ENCODE measurements at places on chromosomes 3 and 15. TPM values are rescaled to one million over a fixed set of nuclear protein-coding genes. Genes with fewer than 3 reads are reported as not detected.

GRCh38 chr3:49619649-49620048, 54.5 kb upstream of the APEH start:
- DNase-seq: no peak
- H3K36me3 ChIP-seq: no peaks in the 10 kb centered on the region
- no peak overlapping the region for H3K27ac ChIP-seq
- peaks cover 11% of the 10 kb centered on the region for H3K27me3 ChIP-seq
- H3K4me1 ChIP-seq: no peaks in the 10 kb centered on the region

DNA sequence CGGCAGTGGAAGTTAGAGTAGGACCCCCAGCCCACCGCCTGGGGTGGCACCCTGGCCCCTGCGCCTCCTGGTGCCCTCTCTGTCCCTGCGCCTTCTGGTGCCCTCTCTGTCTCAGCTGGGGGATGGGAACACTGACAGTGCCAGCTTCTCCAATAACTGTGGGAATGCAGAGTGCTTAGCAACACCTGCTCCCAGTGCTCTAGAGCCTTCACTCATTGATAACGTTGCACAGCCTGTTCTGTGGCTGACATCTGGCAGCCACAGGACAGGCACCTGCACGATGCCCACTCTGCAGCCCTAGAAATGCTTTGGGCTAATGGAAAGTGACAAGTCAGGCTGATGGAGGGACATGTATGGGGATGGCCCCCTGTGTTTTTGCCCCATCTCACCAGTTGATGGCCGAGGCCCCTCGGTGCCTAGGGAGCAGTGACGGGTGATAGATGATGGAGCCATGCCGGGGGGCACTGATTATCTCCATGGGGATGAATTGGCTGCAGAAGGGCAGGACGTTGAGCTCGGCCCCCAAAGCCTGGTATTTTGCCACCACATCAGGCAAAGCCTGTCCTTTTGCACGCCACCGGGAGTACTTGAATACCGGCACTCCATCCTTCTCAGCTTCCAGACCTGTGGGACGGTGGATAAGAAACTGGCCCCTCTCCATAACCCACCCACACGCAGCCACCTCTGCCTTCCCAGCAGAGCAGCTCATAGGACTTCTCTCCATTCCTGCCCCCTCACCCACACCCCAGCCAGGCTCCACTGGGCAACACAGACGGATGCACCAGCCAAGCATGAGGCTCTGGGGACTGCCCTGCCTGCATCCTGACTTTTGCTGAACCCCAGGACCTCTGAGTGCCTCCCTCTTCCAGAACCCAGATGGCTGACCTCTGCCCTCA, 22.1 kb downstream of the ALDH1L1 start:
- H3K4me1 ChIP-seq: no peaks in the 10 kb centered on the region
- peaks cover 11% of the 10 kb centered on the region for H3K27me3 ChIP-seq
- DNase-seq: no peak
- no peaks in the 10 kb centered on the region for H3K36me3 ChIP-seq

- no peak overlapping the region for H3K4me3 ChIP-seq
- peaks cover 2% of the 10 kb centered on the region for H3K27me3 ChIP-seq
- no peak for DNase-seq
- H3K27ac ChIP-seq: no peak overlapping the region
These were observed 23.0 kb upstream of the CLDN1 start for GRCh38 chr3:190345027-190345821.

HES1 gene
- total RNA-seq: 2.7 TPM

SLC25A38 gene
- 35.1 TPM for total RNA-seq

- DNase-seq: no peak
- no peak overlapping the region for H3K4me3 ChIP-seq
- H3K4me1 ChIP-seq: no peaks in the 10 kb centered on the region
- H3K36me3 ChIP-seq: no peaks in the 10 kb centered on the region
- H3K27ac ChIP-seq: no peak overlapping the region
These were observed 4.0 kb downstream of the OR5H14 start for GRCh38 chr3:98151241-98151640.

SYNM gene
- total RNA-seq: 0.08 TPM

- no peaks in the 10 kb centered on the region for H3K4me1 ChIP-seq
- peaks cover 28% of the 10 kb centered on the region for H3K36me3 ChIP-seq
- H3K4me3 ChIP-seq: no peak overlapping the region
- DNase-seq: no peak
- H3K27me3 ChIP-seq: no peaks in the 10 kb centered on the region
- H3K27ac ChIP-seq: no peak overlapping the region
These were observed 49.3 kb downstream of the TMOD3 start for GRCh38 chr15:51878446-51879386.

GRCh38 chr3:111076732-111077131, 5.1 kb downstream of the NECTIN3 start:
- H3K27me3 ChIP-seq: peaks cover 46% of the 10 kb centered on the region
- no peak for DNase-seq
- no peak overlapping the region for H3K27ac ChIP-seq
- no peaks in the 10 kb centered on the region for H3K36me3 ChIP-seq
- no peak overlapping the region for H3K4me3 ChIP-seq

DNA sequence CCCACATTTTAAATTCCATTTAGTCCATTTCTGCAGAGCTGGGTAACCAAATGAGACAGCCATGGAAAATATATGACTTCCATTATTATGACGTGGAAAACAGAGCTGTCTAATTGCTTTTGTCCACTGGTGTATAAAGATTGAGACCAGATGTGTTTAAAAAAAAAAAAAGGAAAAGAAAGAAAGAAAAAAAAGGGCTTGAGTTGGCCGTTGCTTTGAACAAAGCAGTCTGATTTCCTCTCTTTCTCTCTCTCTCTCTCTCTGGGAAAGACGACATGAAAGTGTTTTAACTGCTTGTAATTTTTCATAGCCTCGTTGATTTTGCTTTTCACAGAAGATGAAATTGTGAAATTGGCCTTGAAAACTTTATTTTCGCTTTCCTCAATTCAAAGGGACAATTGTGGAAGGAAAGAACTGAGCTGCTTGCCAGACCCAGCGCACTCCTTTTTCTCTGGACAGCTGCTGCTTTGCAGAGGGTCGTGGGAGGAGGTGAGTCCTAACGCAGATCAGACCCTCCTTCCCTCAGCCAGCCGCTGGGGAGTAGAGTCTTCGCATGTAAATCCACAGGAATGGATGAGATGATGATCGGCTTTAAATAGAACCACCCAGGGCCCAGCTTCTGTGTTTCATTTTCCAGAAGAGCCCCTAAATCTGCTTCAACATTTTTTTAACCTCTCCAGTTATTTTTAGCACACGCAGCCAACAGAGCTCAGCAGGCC, 42.8 kb upstream of the UBE2E1 start:
- no peak overlapping the region for H3K4me3 ChIP-seq
- DNase-seq: no peak
- no peaks in the 10 kb centered on the region for H3K36me3 ChIP-seq
- H3K27ac ChIP-seq: no peak overlapping the region

- H3K36me3 ChIP-seq: no peaks in the 10 kb centered on the region
- H3K4me3 ChIP-seq: no peak overlapping the region
- H3K27ac ChIP-seq: no peak overlapping the region
- no peaks in the 10 kb centered on the region for H3K4me1 ChIP-seq
These were observed 77.3 kb upstream of the PHLDB2 start for GRCh38 chr3:111781561-111782446.

GRCh38 chr3:58073301-58074108, 65.3 kb downstream of the FLNB start:
- H3K27me3 ChIP-seq: no peaks in the 10 kb centered on the region
- no peak overlapping the region for H3K4me3 ChIP-seq
- DNase-seq: no peak

PLCH1 gene
- total RNA-seq: 0.37 TPM

RBP2 gene
- not detected for total RNA-seq

DNA sequence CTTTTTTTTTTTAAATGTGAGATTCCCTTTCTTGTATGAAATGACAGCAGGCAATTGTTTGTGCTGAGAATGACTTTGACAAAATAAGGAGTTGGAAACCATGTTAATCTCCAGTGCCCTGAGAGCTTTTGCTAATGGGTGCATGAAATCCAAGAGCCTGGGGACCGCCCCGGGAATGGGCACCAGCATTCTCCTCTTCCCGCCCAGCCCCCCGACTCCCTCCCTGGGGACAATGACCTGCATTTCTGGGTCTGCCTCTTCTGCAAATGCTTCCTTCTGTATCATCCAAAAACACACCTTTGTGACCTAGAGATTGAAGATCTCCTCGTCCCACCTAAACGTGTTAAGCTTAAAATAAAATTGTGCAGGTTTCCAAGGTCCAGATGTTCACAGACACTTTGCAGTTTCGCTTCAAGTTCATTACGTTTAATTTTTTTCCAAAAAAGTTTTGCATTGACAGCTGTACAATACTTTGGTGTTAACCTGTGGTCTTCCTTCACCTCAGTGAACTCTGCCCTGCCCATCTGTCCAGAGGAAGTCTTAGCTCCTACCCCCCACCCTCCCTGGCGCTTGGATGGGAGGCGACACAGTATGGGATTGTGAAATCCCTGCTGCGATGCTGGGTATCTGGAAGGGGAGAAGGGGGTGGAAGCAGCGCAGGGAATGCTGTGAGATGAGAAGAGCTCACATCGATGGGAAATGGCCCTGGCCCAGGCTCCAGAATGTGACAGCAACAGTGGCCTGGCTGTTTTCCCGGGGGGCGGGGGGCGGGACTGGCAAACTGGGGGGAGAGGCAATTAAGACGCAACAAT, 50.1 kb downstream of the TLE3 start:
- H3K27me3 ChIP-seq: no peaks in the 10 kb centered on the region
- peaks cover 28% of the 10 kb centered on the region for H3K36me3 ChIP-seq
- H3K4me3 ChIP-seq: no peak overlapping the region
- H3K27ac ChIP-seq: no peak overlapping the region
- H3K4me1 ChIP-seq: no peaks in the 10 kb centered on the region

DNA sequence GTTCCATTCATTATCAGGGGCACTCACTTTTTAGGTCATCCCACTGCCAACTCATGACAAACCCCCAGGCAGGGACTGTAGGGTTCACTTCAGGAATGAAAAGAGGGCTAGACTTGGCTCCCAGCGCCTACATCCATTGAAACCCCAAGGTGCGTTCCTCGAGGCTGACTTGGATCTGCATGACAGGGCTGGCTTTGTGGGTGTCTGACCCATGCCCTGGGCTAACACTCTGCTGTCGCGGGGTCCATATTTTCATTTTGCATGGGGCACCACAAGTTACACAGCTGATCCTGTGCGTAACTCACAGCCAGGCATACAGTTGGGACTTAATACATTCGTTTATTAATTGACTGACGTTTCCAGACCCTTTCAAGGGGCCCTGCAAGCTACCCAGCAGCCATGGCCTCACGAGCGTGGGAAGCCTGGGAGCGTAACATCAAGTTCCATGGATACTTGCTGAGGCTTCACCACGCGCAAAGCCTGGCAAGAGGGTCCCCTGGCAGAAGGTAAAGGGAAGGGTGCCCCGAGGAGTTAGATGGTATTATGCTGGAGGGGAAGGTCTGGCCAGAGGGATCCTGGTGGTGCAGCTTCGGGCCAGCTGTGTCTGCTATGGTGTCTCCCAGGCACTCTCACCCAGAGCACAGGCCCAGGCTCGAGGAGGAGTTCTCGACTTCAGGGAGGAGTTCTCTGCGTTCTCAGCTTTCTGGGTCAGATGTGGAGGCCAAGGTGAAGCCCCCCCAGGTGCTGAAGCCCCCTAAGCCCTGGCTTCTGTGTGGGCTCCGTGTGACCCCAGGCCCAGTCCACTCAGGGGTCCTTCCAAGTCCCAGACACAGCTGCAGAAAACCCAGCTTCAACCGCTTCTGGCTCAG, 85.4 kb downstream of the ADAMTS17 start:
- H3K4me1 ChIP-seq: no peaks in the 10 kb centered on the region
- H3K36me3 ChIP-seq: no peaks in the 10 kb centered on the region
- no peak overlapping the region for H3K4me3 ChIP-seq
- no peak for DNase-seq
- H3K27ac ChIP-seq: no peak overlapping the region

CASR gene
- total RNA-seq: not detected

CLRN1 gene
- total RNA-seq: not detected

- peaks cover 12% of the 10 kb centered on the region for H3K4me1 ChIP-seq
- no peak overlapping the region for H3K27ac ChIP-seq
- peak; percentile 42 for DNase-seq
- H3K4me3 ChIP-seq: no peak overlapping the region
- peaks cover 7% of the 10 kb centered on the region for H3K36me3 ChIP-seq
- H3K27me3 ChIP-seq: no peaks in the 10 kb centered on the region
These were observed 21.8 kb downstream of the METTL6 start for GRCh38 chr3:15405448-15406050.

DNA sequence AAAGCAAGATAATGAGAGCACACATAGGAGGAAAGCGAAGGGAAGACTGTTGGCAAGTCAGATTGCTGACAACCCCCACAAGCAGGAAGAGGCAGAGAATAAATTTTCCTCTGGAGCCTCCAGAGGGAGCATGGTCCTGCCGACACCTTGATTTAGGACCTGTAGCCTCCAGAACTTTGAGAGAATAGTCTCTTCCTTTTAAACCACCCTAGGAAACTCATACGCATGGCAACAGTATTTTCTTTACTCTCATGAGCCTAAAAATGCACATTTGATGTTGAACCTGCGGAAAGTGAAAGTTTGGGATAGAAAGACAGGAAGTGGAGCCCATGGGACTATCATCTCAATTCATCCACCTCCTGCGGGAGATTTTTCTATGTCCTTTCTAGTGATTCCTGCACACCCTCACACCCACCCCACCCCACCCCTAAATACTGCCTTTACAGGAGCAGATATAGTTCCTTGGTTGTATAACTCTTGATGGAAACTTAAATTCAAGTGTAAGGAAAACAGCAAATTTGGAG, 116.7 kb upstream of the LPP start:
- peaks cover 2% of the 10 kb centered on the region for H3K36me3 ChIP-seq
- H3K27ac ChIP-seq: no peak overlapping the region
- H3K4me1 ChIP-seq: peaks cover 12% of the 10 kb centered on the region
- no peak for DNase-seq

DNA sequence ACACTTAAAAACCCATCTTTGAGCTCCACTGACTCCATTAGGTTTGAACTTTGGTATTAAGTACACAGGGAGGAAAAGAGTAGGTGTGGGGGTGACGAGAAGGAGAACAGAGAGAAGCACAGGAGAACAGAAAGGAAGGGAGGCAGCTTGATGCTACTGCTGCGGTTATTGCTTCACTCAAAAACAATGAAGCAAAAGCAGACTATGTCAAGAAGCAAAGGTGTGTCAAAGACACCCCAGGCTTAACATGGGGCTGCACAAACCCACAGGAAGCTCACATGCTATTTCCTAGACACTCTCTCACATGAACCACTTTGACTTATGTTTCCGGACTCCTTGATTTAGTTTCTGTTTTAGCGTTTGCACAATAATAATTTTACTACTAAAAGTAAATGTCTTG, 961.0 kb upstream of the CFAP20DC start:
- H3K27ac ChIP-seq: peak overlapping the region; percentile 98
- peaks cover 66% of the 10 kb centered on the region for H3K36me3 ChIP-seq
- H3K4me1 ChIP-seq: peaks cover 86% of the 10 kb centered on the region
- DNase-seq: peak; percentile 88

- H3K27me3 ChIP-seq: peaks cover 7% of the 10 kb centered on the region
- H3K36me3 ChIP-seq: no peaks in the 10 kb centered on the region
- H3K4me1 ChIP-seq: no peaks in the 10 kb centered on the region
These were observed 12.0 kb upstream of the NMNAT3 start for GRCh38 chr3:139689708-139690228.

- peaks cover 2% of the 10 kb centered on the region for H3K27me3 ChIP-seq
- no peak overlapping the region for H3K4me3 ChIP-seq
- H3K36me3 ChIP-seq: no peaks in the 10 kb centered on the region
- H3K4me1 ChIP-seq: no peaks in the 10 kb centered on the region
- H3K27ac ChIP-seq: no peak overlapping the region
These were observed 132.9 kb upstream of the TMCO5A start for GRCh38 chr15:37801529-37801928.

GRCh38 chr3:186790261-186790981, 7.0 kb downstream of the EIF4A2 start:
- H3K4me3 ChIP-seq: no peak overlapping the region
- peaks cover 45% of the 10 kb centered on the region for H3K4me1 ChIP-seq
- no peaks in the 10 kb centered on the region for H3K27me3 ChIP-seq
- peaks cover 80% of the 10 kb centered on the region for H3K36me3 ChIP-seq
- H3K27ac ChIP-seq: peak overlapping the region; percentile 71
- DNase-seq: no peak
